ENCODE measurements at places on chromosomes 6 and 20.
A peak's percentile ranks its signal among the peaks of the same experiment; 100 is the strongest.

DNA sequence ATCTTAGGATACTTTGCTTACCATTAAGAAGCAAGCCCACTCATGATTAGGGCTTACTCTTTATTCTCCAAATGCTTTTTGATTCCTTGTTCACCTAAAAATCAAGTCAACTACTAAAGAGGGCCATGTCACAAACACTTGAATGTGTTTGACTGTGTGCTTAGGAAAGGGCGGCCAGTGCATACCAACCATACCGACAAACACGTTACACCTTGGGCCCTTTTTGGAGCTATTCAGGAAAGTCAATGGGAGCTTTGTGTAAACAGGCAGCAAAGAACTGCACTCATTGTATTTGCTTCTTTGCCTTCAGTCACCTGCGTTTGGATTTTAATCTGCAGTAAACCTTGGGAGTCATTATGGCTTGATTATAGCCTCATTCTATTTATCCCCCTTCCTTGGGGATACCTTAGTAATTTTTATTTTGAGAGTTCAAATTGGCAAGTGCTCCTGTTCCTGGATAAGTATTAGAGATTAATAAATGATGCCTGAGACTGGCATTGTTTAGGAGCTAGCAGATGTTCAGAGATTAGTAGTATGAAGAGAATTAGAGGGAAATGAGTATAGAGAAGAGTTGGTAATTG lies 102.6 kb upstream of the HDGFL1 start:
- DNase-seq, result no peak

- DNase-seq, result no peak
Measured at GRCh38 chr6:110628330-110628729, 151.9 kb upstream of the SLC22A16 start.

GRCh38 chr6:54059683-54060082 lies 51.6 kb upstream of the MLIP start:
- no peak for DNase-seq

- no peak for DNase-seq
Measured at GRCh38 chr6:139062932-139063646, 34.5 kb downstream of the ABRACL start.

DNA sequence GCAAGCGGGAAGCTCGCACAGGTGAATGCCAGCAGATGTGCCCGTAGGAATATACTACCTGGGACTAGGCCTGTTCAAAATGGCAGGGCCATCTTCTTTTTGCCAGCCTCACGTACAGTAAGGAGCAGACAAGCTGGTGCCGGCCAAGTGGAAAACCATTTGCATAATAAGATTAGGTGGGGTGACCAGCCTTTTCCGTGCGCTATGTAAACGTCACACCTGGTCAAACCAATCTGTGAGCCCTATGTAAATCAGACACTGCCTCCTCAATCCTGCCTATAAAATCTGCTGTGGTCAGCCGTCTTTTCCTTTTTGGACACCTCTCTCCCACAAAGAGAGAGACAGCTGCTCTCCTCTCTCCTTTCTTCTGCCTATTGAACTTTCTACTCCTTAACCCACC lies 60.8 kb upstream of the TMEM30A start:
- no peak for DNase-seq

GRCh38 chr20:9837634-9838033 lies 1.2 kb downstream of the PAK5 start:
- DNase-seq, result no peak

DNA sequence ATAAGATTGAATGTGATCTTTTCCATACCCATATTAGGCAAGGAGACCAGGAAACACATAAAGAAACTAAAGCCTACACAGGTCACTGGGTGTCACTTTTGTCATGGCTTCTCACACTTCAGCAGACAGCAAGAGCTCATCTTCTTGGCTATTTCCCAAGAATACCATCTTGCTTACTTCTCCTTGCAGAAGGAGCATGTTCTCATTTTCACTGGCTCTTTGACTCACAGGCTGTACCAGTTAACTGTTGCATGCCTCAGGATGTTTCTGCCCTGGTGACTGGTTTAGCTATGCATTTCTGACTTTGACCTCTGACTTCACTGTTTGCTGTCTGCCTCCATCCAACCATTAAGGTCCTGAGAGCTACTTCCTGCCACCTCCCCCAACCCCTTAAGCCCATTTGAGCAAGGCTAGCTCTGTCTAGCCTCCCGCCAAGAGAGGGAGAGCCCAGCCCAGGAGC lies 40.3 kb upstream of the OGFRL1 start:
- no peak for DNase-seq

- no peak for DNase-seq
Measured at GRCh38 chr6:57313711-57314471, 3.5 kb upstream of the PRIM2 start.

- DNase-seq, result no peak
Measured at GRCh38 chr6:33950472-33950881, 146.7 kb upstream of the MLN start.

DNA sequence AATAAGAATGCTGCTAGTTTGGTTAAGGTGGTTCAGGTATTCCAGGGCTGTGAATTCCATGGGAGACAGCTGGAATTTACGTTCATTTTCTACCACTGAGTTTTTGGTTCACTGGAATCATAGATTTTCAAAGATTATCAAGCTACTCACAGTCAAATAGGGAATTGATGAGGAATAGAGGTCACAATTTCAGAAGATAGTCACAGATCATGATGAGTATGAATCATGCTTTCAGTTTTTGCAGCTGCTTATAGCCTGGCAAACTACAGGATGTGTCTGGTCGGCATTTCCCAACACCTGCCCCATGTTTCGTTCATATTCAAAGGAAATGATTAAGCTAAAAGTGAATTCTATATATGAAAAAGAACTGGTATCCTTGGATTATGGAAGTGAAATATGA lies 58.7 kb downstream of the BCKDHB start:
- DNase-seq, result peak; percentile 16

- DNase-seq, result no peak
Measured at GRCh38 chr6:38349795-38350194, 289.9 kb downstream of the BTBD9 start.

GRCh38 chr6:161373905-161374451 lies 100.1 kb upstream of the AGPAT4 start:
- peak; percentile 80 for DNase-seq

GRCh38 chr6:4470698-4471210 lies 305.4 kb upstream of the CDYL start:
- no peak for DNase-seq

- DNase-seq, result no peak
Measured at GRCh38 chr20:58756450-58756775, 63.8 kb downstream of the NPEPL1 start.

DNA sequence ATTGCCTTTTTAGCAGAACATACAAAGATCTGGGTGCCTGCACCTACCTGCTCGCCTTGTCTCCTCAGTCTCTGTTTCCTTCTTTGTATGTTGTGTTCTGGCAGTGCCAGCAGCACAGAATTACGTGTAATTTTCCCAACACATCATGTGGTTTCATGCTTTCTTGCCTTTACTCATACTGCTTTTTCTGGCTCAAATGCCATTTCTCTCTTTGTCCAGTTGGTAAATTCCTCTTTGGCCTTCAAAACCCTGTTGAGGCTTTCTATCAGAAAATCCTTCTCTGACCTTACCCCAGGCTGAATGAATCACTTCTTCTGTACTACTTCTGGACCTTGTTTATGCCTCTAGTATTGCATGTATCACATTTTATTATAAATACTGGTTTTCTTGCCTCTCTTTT lies 31.8 kb downstream of the L3MBTL3 start:
- DNase-seq, result no peak

DNA sequence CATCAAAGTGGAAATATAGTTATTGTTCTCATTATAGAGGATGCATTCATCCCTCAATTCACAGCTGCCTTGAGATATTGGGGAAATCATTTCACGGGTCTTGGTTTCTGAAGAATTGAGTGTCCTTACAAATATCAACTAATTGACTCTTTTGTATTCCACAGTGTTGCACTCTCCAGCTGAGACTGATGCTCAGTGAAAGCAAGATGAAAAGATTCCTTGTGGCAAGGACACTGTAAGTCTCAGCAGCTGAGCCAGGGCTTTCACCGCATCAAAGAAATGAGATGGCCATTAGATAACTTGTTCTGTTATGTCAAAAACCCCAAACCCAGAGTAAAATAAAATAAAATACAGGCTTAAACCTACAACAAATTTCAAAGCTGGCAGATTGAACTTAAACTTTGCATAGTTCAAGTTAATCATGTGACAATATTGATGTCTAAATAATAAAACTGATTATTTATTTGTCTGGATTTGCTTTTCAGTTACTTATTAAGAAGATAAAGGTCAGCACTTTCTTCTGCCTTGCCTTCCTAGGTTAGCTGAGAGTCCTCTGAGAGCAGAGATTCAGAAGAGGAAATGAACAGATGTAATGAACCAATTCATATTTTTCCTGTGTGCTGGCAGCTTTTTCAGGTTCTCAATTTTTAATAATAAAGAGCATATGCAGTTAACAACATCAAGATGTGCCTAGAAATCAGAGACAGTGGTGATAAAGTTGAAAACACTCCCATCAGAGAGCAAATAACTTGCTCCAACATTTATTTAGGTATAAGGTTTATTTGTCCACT lies 82.4 kb upstream of the SMLR1 start:
- no peak for DNase-seq

DNA sequence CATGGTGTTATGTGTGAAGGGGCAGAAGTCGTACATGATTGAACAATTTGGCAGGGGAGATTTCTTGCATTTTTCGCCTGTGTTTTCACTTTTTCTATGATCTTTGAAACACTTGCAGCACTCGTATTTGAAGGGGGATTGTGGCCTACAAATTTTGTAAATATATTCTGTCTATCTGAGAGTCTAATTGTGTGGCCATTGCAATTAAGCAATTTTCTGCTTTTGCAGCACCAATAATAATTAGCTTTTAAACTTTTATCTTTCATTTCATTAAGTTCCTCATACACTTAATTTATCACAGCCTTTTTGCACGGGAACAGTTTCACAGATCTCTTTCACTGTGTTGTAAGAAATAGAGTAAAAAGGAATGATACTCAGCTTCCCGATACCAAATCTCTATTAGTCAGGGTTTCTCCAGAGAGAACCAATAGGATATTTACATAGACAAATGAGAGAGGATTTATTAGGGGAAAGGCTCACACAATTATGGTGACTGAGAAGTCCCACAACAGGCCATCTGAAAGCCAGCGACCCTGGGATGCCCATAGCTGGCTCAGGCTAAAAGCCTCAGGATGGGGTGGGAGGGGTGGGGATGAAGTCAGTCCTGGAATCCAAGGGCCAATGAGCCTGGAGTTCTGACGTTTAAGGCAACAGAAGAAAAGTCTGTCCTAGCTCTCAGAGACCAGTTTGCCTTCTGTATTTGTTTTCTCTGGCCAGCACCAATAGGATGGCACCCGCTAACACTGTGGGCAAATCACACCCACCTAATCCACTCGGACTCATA lies 58.3 kb downstream of the KIF6 start:
- no peak for DNase-seq

DNA sequence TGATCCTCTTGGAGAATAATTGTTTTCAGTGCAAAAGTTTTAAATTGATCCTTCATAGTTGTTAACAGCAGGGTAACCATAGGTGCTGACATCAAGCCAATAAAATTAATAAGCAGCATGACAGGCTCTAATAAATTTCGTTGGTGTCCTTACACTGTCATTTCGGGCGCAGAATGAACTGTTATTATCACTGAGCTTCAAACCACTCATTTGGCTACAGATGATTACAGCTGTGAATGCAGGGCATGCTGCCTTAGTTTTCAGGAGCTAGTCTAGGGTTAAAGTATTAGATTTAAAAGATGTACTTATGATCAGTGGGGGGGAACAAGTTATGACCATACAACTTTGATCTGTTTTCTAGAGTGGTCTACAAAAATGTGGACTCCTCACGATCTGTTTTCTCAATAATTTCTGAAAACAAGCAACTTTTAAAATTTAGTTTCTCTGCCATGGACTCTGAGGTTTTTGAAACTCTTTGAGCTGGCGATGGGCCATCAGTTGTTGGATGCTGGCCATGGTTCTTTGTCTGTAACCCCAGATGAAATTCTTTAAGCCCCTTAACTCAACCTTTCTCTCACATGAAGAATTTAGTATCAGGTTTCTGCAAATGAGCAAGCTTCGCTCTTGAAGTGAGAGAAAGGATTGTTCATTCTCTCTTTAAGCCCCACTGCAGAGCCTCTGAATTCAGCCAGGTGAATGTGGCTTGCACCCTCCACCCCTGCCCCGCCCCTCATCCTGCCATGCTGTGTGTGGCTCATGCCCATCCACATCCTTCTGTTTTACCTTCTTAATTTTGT lies 99.1 kb upstream of the MTHFD1L start:
- no peak for DNase-seq

GRCh38 chr20:41902346-41902745 lies 284.2 kb upstream of the CHD6 start:
- no peak for DNase-seq
